OCI-LY7 (cell line): ENCODE measurements at places on chromosomes 1 and 21.

DNA sequence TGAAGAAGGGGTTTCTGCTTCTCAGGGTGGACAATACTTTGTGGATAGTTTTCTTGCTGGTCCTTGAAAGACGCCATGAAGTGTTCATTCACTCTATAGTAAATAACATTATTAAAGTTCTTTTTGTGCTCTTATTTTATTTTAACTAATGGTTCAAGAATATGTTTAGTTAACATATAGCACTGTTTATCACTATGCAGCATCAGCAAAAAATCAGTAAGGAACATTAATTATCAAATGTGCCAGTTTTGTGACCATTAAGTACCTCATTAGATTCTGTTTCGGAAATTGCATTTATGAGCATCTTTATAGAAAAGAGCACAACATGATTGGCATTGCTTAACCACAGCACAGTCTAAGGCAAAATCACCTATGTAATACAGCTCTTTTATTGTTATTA, 385.6 kb downstream of the LMO4 start:
- DNase-seq, result no peak

DNA sequence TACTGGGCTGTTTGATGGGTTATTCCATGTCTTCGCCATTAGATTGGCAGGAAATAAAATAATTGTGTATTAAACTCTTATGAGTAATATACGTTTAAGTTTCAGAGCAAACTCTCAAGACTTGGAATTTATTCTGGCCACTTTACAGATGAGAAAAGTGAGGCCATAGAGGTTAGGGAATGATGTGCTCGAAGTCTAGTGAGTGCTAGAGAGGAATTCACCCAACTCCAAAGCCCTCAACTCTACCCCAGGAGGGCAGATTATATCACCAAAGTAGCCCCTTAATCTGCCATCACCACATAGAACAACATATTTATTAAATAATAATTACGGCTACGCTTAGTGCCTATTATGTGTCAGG, 440 bp upstream of the MUL1 start:
- no peak for DNase-seq

DNA sequence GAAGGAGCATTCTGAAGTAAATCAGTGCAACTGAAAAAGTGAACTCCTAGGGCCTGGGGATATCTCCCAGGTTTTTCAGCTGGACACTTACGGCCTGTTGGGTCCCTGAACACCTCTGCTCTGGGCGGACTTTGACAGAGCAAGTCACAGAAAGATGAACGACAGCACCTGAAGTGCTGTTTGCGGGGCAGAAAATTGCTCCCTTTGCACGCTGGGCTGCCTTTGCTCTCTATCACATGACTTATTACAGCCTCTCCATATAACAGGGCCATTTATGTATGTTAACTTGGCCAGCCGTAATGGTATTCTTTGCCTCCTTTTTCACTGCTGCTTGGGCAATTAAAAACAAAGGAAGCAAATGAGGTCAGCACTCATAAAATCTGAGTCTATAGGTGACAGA, 332.9 kb downstream of the BARHL2 start:
- no peak for DNase-seq

DNA sequence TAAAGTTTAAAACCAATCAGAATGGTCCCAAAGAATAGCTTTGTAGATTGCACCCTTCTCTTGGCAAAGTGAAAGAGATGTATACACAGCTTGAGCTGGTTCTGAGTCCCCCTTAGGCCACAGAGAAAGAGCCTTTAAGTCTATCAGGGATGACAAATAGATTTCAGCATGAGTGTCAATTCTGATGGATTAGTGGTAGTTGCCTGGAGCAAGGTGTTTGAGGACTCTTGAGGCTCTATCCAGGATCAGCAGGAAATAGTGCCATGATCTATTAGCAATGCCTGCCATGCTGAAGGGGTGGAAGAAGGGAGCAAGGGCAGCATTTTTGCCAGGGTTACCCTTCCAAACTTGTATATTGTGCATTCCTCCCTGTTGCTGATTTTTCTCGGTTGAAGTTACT, 116.6 kb downstream of the ATG4C start:
- no peak for DNase-seq
